ENCODE measurements at places on chromosomes 4 and X.

DNA sequence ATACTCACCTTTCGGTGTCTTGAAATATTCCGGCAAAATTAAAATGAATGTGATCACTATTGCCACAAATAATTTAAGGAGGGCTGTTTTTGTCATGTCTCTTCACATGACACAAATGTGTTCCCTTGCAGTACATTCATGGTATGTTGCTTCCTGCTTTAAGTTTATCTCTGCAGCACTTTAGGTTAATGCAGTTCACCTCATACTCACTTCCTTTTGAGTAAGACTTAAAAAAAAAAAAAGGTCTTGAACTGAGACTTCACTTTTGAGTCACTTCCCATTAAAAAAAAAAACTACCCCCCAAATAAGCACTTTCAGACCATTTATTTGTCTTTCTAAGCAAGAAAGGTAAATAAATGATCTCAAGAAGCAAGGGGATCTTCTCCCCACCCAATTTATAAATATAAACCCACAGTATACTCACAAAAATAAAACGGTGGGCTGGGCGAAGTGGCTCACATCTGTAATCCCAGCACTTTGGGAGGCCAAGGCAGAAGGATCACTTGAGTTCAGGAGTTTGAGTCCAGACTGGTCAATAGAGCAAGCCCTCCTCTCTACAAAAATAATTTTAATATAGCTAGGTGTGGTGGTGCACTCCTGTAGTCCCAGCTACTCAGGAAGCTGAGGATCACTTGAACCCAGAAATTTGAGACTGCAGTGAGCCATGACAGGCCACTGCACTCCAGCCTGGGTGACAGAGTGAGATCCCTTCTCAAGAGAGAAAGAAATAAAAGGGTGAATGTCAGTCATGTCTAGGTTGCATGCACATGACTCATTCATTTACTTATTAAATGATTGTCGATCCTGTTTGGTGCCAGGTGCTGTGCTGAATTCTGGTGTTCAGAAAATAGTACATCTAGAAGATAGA lies at the start of gene TMEM156:
Gene TMEM156 (minus strand): TSS at position 192 of the 868 bp plus-strand sequence. CDS start 96 bp downstream, at position 96.
- DNase-seq, result no peak

DNA sequence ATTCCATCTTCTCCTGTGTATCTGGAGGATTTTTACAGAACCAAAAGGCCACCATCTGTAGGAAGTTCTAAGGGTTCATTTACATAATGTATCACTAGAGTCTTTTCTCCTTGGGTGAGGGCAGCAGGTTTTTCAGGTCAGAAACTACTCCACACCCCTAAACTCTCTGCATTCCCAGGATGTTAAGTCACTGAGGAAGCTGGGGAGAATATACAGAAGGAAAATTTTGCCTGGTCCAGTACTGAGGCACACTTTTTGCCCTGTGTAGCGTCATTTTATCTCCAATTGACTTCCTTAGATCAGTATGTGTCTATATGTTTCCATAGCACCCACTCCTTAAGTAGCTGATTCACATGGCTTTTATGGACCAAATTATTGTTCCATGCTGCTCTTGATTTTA lies 17.0 kb downstream of the XKRX start:
- no peak for DNase-seq

GRCh38 chr4:40283968-40284367 lies 51.2 kb upstream of the CHRNA9 start:
- no peak for DNase-seq

DNA sequence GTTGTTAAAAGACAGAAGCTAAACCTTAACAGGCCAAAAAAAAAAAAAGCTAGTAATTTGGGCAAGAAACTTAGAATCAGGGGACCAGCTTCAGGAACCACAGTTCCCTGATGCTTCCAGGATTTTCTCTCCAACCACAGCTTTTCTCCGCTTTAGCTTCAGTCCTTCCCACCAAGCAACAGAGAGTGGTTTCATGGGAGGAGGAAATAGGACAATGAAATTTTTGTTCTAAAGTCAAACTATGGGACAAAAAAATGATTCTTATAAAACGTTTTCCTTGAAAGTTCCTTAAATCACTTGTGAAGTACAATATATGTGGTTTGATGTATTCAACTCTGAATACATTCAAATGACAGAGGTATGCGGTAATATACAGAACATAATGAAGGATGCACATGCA lies 71.0 kb upstream of the DHX15 start:
- no peak for DNase-seq

DNA sequence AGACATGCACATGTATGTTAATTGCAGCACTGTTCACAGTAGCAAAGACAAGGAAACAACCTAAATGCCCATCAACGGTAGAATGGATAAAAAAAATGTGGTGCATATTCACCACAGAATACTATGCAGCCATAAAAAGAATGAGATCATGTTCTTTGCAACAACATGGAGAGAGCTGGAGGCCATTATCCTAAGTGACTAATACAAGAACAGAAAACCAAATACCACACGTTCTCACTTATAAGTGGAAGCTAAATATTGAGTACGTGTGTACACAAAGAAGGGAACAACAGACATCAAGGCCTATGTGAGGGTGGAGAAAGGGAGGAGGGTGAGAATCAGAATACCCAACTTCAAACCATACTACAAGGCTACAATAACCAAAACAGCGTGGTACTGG lies 17.4 kb upstream of the LNX1 start:
- DNase-seq, result no peak

DNA sequence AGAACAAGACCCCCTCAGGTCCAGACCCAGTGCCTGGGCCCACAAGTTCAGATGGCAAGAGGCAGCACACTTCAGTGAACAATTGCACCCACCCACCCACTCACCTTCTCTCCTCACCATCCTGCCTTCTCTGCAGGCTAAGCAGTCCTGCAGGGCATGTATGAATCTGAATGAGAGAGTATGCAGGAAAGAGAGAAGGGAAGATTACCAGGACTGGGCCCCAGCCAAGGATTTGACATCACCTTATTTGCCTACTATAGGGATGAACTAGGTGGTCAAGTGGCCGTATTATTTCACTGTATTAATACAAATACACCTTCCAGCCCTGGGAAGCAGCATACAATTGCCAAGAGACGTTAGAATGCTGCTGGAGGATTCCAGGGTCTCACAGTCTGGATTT lies 2.1 kb upstream of the ZNF141 start:
- no peak for DNase-seq

DNA sequence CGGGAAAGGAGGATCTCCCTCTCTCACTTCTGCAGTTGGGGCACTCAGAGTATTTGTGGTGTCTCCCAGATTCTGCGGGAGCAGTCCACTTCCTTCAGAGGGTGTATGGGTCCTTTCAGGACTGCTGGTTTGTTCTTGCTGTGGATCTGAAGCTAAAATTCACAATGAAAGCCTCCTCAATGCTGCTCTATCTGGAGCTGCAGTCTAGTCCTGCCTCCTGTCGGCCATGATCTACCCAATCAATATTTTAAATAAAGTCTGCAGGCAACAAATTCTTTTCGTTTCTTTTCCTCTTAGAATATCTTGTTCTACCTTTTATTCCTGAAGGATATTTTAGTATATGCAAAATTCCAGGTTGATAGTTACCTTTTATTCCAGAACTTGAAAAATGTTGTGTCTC lies 226.1 kb upstream of the AR start:
- no peak for DNase-seq

DNA sequence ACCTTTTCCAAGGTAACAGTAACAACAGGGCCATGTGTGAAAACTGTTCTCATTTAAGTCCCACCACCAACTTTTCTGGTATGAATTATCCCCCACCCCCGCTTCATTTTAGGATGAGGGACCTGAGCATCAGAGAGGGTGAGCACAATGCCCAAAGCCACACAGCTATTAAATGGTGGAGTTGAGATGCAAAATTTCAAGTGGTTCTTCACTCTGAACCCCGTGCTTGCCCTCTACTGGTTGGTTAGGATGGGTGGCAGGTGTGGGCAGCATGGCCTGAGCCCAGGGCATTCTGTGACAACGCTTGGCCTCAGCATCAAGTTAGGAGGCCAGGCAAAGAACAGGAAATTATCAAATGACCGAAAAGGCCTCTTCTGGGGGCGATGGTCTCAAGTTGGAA lies 33.5 kb downstream of the MED28 start:
- no peak for DNase-seq

DNA sequence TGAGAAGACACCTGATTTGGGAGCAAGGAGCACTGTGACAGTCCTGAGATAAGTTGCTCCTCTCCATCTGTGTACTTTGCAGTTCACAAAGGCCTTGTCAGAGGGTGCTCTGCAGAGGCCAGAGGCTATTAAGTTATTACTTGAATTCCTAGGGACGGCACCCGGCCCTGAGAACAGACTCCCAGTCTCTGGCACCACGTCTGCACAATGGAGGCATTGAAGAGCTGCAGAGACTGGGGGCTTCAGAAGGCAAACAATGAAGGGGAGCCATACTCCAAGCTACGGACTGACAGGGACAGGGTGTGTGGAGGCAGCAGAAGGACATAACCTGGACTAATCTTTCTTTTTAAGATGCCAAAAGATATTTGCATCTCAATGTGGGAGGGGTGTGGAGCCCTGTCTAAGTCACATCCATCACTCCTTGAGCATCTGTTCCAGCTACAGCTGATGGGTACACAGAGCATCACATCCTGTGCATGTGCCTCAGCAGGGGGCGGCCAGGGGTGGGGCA lies 11.5 kb downstream of the RASGEF1B start:
- no peak for DNase-seq

- DNase-seq, result no peak
Observed at GRCh38 chr4:83272900-83273299, 11.7 kb downstream of the COQ2 start.

DNA sequence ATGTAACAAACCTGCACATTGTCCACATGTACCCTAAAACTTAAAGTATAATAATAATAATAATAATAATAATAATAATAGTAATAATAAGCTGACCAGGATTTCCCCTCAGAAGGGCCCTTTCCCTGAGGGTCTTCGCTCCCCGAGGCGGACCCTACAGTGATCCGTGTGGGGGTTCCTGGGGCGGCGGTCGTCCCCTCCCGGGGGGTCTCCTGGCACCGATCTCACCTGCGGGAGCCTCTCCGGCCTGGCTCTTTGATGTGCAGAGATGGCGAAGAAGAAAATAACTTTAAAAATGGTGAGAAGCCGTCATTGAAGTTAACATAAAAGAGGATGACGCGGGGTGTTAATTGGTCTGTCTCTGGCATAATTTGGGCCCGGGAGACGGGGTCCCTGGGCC lies 48.2 kb upstream of the PPP2R3B start:
- DNase-seq, result no peak

DNA sequence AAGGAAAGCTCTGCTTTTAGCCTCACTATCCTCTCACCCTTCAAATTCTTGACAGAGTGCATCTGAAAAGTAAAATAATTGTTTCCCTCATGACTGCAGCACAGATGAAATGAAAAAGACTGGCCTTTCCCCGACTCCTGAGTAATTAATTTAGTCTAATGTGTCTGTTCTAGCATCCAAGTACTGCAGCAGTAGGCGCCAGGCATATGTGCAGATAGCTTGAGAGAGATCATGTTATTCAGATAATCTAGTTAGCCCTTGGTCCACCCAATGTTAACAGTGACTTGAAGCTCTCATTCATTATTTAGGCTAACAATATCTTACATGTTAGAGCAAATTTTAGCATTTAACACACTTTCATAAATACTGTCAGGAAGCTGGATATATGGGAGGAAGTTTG lies 54.0 kb downstream of the MAP9 start:
- no peak for DNase-seq

DNA sequence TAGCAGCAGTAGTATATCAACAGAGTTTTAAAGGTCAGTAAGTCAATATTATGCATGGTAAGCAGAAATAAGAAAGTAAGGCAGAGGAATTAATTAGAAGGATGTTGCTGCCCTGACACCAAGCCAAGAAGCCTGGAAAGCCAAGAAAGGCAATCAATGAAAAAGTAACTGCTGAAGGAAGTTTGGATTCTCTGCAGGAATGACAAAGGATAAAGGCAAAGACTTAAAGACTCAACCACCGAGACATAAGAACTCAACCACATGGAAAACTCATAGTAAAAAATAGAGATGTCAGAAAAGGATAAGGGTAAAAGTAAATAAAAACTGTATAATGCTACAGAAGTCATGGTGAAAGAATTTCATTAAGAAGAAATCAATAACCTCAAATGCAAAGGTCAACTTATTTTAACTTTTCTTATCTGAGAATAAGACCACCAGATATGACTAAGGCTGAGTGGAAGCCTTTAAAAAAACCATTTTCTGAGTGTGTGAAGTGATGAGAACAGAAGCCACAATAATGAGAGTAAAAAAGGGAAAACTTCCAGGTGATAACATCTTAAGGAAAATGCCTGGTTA lies 55.2 kb downstream of the NEK1 start:
- no peak for DNase-seq

- no peak for DNase-seq
Observed at GRCh38 chrX:31260351-31260750, 188.5 kb upstream of the FTHL17 start.

DNA sequence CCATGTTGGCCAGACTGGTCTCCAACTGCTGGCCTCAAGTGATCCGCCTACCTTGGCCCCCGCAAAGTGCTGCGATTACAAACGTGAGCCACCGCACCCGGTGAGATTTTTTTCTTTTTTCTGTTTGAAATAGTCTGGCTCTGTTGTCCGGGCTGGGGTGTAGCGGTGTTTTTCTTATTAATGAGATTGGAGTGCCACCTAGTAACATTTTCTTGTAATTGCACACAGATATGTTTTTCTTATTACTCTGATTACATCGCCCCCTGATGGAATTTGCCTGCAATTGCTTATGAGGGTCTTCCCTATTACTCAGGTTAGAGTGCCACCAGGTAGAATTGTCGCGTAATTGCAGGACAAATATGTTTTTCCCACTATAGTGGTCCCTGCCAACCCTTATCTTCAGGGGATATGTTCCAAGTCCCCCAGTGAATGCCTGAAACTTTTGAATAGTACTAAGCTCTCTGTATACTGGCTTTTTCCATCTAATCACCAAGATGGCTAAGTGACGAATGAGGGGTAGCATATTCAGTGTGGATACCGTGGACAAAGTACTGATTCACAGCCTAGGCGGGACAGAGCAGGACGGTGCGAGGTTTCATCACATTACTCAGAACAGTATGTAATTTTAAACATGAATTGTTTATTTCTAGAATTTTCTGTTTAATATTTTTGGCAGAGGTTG lies 8.6 kb upstream of the PDHA1 start:
- no peak for DNase-seq

DNA sequence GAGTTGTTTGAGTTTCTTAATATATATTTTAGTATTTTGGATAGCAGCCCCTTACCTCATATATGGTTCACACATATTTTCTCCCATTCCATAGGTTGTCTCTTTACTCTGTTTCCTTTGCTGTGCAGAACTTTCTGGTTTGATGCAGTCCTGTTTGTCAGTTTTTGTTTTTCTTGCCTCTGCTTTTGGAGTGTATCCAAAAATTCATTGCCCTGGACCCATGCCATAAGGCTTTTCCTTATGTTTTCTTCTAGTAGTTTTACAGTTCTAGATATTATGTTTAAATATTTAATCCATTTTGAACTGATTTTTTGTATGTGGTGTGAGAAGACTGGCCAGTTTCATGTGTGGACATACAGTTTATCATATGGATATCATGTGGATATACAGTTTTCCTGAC lies 58.5 kb upstream of the NUDT6 start:
- DNase-seq, result no peak

- DNase-seq, result peak; percentile 18
Observed at GRCh38 chr4:118833192-118833820, 2.6 kb downstream of the SEC24D start.

Data from adipocyte (in vitro differentiated cells).